HCT116 (cell line): ENCODE measurements at places on chromosomes 11 and 22. TPM values are rescaled to one million over a fixed set of nuclear protein-coding genes. Genes with fewer than 3 reads are reported as not detected.

Gene CBX6
- total RNA-seq = 90.0 TPM

Gene ASCC2
- total RNA-seq = 68.6 TPM

Gene OSBP2
- 12.9 TPM for total RNA-seq

Gene ACTN3
- total RNA-seq = not detected

Gene TCN2
- total RNA-seq = 2.2 TPM

Gene MUC6
- 0.02 TPM for total RNA-seq

Gene OR2D2
- total RNA-seq = 0.20 TPM

Gene GUCY1A2
- 0.10 TPM for total RNA-seq

Gene RNF169
- 22.5 TPM for total RNA-seq

Gene FADS2
- 17.1 TPM for total RNA-seq

Gene RAG1
- total RNA-seq = 0.54 TPM

Gene PVALB
- total RNA-seq = not detected

Gene ACRV1
- not detected for total RNA-seq

Gene MOV10L1
- not detected for total RNA-seq

Gene DDTL
- 3.4 TPM for total RNA-seq

Gene SLC22A6
- not detected for total RNA-seq

Gene DNAJB13
- 0.22 TPM for total RNA-seq

Gene MS4A6E
- not detected for total RNA-seq

Gene C11orf87
- total RNA-seq = 0.05 TPM

Gene TSSK2
- not detected for total RNA-seq

Gene EWSR1
- total RNA-seq = 335 TPM

Gene MPZL2
- 16.8 TPM for total RNA-seq

Gene OR5B21
- not detected for total RNA-seq

Gene LINC01488
- total RNA-seq = not detected
